Activated T-helper 1 cell treated with anti-CD3 and anti-CD28 coated beads, Interleukin-2, amount 50 U/mL, for 16 hours (primary cell): ENCODE measurements at places on chromosomes 13 and 19.

- DNase-seq, result no peak
Measured at GRCh38 chr13:44385401-44385800, 11.8 kb downstream of the SERP2 start.

- DNase-seq, result no peak
Measured at GRCh38 chr19:58474997-58475713, 997 bp upstream of the ZNF446 start.

- no peak for DNase-seq
Measured at GRCh38 chr13:90171649-90172048, 1175.8 kb upstream of the MIR17HG start.

- no peak for DNase-seq
Measured at GRCh38 chr19:18074192-18074591, 12.5 kb downstream of the IL12RB1 start.

DNA sequence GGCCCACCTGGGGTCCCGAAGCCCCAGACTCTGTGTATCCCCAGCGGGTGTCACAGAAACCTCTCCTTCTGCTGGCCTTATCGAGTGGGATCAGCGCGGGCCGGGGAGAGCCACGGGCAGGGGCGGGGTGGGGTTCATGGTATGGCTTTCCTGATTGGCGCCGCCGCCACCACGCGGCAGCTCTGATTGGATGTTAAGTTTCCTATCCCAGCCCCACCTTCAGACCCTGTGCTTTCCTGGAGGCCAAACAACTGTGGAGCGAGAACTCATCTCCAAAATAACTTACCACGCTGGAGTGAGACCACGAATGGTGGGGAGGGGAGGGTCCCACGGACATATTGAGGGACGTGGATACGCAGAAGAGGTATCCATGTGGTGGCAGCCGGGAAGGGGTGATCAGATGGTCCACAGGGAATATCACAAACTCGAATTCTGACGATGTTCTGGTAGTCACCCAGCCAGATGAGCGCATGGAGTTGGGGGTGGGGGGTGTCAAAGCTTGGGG lies 1.0 kb upstream of the ICAM5 start:
- no peak for DNase-seq

DNA sequence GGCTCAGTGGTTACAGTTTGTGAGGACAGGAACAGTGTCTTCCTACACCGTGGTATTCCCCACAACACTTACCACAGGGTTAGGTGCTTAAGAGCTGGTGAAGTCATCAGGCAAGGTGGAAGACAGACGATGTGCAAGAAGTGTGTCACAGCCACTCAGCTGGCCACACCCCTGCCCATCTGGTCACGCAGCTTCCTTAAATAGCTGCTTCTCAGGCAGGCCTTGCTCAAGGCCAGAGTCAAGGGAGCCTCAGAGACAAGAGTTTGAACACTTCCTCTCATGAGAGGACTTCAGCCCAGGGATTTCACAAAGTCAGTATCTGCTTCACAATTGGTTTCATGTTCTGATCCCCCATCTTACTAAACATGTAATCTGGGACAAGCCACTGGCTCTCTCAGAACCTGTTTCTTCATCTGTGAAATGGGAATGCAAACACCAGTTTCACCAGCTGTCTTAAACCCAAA lies 80.3 kb upstream of the FRY start:
- DNase-seq, result no peak

DNA sequence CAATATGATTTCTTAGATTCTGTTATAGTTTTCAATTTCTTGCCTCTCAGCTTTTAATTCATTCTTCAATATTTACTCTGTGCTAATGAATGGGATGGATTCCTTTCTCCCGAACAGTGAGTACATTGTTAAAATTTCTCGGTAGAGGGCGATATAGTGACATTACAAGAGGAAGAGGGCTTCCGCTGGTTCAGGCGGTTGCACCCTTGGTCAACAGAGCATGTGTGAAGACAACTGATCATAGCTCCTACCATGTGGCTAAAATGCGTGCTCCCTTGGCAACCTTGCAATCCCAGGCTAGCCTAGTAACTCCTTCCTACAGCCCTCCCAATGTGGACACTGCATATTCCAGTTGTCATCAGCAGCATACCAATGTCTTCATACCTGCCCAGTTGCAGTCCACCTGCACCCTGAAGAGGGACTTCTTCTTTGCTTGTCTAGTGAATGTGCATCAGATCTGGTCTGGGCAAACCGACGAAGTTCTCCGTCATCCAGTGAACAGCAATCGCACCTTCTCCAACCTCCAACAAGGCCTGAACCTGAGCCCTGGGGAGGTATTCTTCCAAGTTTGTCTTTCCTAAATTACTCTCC lies 653.0 kb upstream of the GPC6 start:
- DNase-seq, result no peak

GRCh38 chr13:110529522-110530311 lies 31.8 kb downstream of the RAB20 start:
- no peak for DNase-seq

DNA sequence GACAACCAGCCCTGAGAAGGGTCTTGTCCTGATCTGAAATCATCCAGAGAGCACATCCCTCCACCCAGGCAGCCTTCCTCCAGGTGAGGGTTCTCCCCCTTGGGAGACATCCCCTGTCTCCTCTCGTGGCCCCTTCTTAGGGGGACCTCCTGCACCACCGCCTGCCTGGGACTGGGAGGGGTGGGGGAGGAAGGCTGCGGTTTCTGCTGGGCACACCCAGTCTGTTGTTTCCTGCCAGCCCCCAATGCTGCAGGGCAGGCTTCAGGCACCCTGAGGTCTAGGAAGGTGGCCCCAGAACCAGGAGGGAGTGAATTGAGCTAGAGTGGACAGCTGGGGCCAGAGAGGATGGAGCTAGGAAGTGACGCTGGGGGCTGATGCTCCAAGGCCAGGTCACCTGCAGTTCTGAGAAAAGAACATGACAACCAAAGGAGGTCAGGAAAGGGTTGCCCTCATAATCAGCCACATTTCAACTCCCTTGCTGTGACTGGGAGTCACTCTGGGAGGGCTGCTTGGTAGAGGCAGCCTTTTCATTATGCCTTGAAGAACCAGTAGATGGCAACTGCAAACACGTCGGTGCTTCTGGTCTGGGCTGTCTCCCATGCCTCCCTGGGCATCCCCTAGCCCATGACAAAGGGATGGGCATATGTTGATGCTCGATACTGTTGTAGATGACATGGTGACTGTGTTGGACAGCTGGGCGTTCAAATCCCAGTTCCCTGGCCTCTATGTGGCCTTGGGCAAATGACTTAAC lies 1.4 kb downstream of the ARHGEF18 start:
- peak; percentile 41 for DNase-seq

GRCh38 chr13:113959198-113959597 lies 14.7 kb downstream of the C13orf46 start:
- no peak for DNase-seq

GRCh38 chr13:78650717-78651083 lies 8.3 kb downstream of the OBI1 start:
- no peak for DNase-seq

GRCh38 chr13:43428545-43429296 lies 358.1 kb downstream of the ENOX1 start:
- no peak for DNase-seq

GRCh38 chr13:94286581-94286980 lies 192.9 kb downstream of the DCT start:
- DNase-seq, result no peak
